Activated T-helper 9 cell treated with anti-CD3 and anti-CD28 coated beads, Interleukin-2, amount 50 U/mL, for 16 hours (primary cell): ENCODE measurements at places on chromosomes 16 and 17.
A peak's percentile ranks its signal among the peaks of the same experiment; 100 is the strongest.

DNA sequence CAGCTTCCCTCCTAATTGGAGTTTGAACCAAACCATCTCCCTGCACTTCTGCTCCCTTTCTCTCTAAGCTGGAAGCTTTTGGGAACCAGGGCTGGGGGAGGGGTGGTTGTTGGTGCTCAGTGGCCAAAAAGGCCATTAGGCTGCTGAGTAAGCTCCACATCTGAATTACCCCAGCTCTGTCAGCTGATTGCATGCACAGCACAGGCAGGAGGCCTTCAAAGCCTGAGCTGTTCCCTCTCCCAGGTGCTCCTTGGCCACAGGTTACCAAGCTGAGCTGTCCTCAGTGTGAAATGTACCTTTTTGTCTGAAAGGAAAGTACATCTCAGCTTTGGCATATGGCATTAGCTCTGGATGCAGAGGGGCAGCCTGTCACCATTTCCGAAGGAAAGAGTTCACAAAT is 6.2 kb upstream of the TBKBP1 start:
- DNase-seq = no peak

GRCh38 chr17:35341411-35341992 is 31.9 kb downstream of the SLFN11 start:
- DNase-seq = no peak

DNA sequence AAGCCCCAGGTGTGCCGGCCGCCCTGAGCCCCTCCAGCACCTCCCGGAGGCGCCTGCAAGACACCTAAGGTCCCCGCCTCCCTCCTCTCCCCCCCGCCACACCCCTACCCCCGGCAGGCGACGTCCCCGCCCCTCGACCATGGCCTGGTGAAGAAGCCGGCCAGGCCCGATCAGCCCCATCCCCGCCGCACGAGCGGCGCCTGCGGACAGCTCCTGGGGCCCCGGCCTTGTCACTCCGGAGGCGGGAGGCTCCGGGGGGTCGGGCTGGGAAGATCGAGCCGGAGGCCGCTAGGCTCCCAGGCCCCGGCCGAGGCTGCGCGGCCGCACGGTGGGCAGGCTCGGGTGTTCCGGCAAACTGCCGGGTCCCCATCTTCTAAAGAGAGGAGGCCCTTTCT is 405 bp upstream of the ACE start:
- no peak for DNase-seq

GRCh38 chr17:76078860-76079534 is at the start of gene ZACN:
Gene ZACN, plus strand, starts transcription at chr17:76079182. Its CDS starts 83 bp downstream, at chr17:76079265.
- no peak for DNase-seq

DNA sequence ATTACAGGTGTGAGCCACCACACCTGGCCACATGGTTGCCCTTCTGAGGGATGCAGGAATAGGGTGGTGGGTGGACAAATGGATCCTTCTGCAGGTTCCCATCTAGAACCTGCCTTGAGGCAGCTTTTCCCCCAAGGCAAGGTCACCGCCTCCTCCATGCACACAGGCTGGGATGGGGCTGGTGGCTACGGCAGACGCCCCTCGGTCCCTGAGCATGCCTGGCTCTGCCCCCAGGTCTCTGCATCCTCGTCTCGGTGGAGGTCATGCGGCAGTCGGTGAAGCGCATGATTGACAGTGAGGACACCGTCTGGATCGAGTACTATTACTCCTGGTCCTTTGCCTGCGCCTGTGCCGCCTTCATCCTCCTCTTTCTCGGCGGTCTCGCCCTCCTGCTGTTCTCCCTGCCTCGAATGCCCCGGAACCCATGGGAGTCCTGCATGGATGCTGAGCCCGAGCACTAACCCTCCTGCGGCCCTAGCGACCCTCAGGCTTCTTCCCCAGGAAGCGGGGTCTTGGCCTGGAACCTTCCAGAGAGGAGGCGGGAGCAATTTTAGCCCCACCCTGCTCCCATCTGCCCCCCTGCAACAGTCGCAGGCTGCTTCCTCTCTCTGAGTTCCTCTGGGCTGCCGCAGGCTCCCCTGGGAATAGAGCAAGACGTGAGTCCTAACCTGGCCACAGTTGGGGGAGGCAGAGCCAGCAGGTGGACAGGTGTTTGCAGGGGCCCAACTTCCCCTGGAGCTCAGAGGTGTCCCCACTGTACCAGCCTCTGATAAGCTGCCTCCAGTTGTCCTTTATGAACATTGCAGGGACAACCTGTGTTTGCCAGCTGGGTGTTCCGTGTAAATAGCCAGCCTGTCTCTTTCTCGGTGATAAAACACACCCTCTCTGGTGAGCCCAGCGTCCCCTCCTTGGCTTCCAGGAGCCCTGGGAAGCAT is 11.7 kb downstream of the CACNG1 start:
- no peak for DNase-seq

GRCh38 chr17:42453439-42453838 is 5.2 kb upstream of the ATP6V0A1 start:
- no peak for DNase-seq

DNA sequence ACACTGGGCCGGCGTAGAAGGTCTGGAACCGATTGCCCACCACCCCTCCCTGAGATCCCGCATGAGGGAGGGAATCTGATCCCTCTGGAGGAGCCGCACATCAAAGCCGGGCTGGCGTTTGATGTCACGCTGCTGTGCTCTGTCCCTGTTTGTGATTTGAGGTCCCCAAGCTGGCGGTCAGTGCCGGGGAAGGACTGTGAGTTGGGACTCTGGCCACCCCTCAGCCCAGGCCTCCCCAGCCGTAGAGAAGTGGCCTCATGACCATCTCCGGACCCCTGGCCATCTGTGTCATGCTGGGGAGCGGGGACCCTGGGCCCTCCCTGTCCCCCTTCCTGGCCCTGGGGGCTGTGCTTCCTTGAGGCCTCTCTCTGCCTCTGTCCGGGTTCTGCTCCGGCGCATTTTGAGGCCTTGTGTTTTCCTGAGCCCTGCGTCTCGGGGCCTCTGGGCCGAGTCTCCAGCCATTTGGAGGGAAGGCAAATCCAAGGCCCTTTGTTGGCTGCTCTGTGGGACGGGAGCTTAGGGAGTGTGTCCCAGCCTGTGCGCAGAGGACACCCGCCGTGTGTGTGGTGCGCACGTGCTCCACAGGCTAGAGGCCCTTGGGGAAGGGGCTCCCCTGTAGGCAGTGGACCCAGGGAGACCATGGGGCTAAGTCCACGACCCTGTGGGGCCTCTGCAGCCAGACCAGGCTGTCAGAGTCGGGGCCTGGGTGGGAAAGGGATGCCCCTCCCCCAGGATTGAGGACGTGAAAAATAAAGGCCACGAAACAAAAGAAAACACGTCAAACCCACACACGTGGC is 15.1 kb downstream of the ASPSCR1 start:
- no peak for DNase-seq

- peak; percentile 27 for DNase-seq
These were observed 499 bp downstream of the PIP4K2B start for GRCh38 chr17:38798614-38799500.

GRCh38 chr16:11016993-11017392 is 72.6 kb downstream of the CLEC16A start:
- DNase-seq = no peak

GRCh38 chr16:17963185-17963836 is 373.2 kb downstream of the NPIPA8 start:
- DNase-seq = no peak

- DNase-seq = no peak
These were observed 2.7 kb downstream of the ZP2 start for GRCh38 chr16:21208446-21209230.

- no peak for DNase-seq
These were observed 189.6 kb downstream of the MSI2 start for GRCh38 chr17:57445772-57446472.

DNA sequence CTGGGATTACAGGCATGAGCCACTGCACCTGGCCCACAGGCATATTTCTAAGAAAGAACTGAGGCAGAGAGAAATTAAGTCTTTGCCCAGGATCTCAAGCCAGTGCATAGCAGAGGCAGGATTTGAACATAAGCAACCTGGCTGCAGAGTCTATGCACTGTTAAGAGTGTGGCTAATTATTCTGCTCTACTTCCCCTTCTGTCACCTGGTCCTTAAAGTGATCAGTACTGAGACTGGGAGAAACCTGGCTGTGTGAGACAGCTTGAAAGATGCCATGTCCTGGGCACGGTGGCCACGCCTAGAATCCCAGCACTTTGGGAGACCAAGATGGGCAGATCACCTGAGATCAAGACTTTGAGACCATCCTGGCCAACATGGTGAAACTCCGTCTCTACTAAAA is 58.1 kb downstream of the IQCK start:
- no peak for DNase-seq

DNA sequence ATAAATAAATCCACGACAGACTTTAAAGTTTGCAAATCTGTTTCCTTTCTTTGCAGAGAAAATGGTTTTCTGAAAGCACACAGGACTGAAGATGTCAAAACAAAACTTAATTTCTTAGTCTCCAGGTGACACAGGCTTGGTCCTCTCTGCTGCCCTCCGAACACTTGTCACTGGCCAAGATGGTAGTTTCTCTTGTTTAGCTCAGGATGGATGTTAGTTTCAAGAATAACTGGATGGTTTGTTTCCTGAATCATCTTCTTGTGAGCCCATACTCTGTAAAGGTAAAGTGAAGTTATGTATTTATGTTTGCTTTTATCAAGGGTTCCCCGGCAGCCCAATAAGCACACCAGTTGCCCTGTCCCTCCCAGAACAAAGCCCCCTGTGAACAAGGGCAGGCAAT is 9.9 kb upstream of the FLCN start:
- DNase-seq = no peak

- no peak for DNase-seq
These were observed 15.1 kb upstream of the BAIAP2 start for GRCh38 chr17:81019563-81020442.

DNA sequence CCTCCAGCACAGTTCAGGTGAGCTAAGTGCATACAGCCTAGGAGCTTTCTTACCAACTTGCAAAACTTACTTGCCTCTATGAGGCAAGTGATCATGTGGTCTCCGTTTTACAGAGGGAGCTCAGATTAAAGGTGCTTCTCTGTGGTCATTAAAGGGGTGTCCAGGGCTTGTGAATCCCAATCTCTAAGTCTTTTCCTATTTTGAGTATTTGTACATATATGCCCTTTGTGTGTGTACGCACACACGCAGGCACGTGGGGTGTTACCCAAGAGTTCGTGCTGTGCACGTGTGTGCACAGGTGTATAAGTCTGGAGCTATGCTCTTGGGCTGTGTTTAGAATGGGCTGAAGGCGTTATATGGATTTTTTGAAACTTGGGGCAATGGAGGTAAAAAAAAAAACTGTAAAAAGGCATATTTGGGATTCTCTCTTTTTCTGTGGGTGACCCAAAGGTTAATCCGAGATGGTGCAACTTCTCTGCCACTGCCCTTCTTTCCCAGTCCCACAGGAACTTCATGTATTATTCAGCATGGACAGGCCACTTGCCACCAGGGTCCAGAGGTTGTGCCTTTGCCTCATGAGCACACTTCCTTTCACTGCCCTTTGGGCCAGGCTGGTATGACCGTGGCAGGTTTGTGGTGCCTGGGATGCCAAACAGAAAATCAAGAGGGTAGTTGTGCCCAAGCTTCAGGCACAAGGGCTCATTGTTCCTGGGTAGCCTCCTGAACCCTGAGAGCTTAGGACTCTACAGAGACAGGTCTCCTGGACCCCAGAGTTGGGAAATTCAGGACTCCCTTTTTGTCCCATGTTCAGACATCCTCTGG is 1.5 kb downstream of the ABCC3 start:
- no peak for DNase-seq

DNA sequence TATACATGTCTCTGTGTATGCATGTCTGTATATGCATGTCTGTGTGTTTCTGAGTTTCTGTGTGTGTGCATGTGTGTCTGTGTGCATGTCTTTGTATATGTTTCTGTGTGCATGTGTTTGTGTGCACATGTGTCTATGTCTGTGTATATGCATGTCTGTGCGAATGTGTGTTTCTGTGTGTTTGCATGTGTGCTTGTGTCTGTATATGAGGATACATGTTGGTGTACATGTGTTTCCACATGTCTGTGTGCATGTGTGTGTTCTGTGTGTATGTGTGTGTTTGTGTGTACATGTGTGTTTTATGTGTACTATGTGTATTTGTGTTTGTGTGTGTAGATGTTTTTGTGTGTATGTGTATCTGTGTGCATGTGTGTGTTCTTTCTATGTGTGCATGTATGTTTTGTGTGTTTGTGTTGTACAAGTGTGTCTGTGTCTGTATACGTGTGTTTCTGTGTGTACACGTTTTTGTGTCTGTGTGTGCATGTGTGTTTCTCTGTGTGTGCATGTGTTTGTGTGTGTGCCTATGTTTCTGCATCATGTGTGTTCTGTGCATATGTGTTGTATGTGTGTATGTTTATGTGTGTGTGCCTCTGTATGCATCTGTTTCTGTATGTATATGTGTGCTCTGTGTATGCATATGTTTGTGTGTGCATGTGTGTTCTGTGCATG is 8.9 kb upstream of the RAB37 start:
- no peak for DNase-seq

GRCh38 chr17:71935341-71935740 is 185.5 kb upstream of the SOX9 start:
- no peak for DNase-seq

DNA sequence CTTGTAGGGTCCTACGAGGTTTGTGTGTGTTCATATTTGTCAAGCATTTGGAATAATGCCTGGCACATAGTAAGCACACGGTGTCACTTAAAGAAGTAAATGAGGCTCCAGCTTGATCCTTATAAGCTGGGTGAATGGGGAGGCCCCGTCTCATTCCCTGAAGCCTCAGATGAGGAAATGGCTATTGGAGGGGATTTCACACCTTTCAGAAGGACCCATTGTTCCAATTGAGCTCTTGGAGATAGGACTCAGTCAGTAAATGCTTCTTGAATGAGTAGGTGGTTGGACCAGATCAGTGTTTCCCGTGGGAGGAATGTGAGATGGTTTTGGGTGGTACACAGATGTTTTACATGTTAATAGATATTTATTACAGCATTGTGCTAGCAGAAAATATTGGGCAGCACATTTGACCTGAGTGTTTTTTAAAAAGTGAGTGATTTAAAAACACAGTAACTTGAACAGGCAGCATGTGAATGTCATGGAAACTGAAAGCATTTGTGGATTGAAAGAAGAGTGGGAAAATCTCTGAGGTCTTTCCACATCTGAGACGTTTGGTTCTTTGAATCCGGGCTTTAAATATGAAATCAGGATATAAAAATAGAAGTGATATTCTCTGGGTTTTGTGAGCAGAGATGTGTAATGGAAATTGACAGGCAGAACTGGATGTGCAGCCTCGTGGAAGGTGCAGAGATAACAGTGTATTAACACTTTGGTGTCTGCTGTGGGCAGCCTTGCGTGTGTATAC is 36.4 kb upstream of the ARHGAP17 start:
- DNase-seq = no peak
